Astrocyte (in vitro differentiated cells and primary cell): ENCODE measurements at places on chromosomes 3 and 15.
A peak's percentile ranks its signal among the peaks of the same experiment; 100 is the strongest.

- no peak for DNase-seq
These were observed 270.4 kb downstream of the SUCLG2 start for GRCh38 chr3:67384016-67384415.

DNA sequence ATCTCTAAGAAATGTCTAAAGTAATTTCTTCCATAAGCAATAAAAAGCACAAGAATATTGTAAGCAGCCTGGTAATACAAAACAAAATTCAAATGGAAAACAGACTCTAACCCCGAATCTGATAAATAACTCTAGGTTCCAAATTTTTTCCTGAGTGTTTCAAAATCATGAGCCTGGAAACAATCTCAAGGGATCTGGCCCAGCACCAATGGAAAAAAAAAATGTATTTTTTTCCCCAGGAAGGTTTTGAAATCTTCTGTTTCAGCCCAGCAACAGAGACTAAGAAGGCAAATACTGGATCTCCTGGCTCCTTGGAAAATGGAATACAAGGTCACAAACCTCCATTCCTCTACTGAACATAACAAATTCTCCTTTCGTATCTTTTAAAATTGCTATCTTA is 13.0 kb downstream of the TBC1D2B start:
- DNase-seq: peak; percentile 15

GRCh38 chr3:126306397-126306796 is 50.8 kb downstream of the KLF15 start:
- DNase-seq: no peak

GRCh38 chr3:37712918-37713817 is 148.5 kb upstream of the CTDSPL start:
- DNase-seq: peak; percentile 51

- no peak for DNase-seq
These were observed 88.7 kb downstream of the PLXNA1 start for GRCh38 chr3:127071597-127072001.
